ENCODE measurements at places on chromosomes 3 and 15.

DNA sequence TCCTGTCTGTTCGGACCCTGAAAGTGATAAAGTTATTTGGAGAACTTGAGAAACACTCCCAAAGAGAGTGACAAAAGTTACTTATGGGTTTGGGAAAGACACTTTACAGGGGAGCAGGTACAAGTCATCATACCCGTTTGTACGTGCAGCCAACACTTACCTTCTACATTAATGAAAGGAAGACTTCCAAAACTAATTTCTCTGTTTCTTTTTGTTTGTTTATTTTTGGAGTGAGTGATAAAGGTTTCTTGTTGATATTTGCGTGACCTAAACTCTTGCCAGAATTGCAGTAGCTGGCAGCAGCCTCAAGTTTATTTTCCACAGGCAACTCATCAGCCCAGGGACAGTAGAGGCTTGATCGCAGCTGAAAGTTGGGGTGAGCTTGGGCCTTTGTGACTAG is 8.4 kb downstream of the ABHD2 start:
- peak; percentile 16 for DNase-seq

DNA sequence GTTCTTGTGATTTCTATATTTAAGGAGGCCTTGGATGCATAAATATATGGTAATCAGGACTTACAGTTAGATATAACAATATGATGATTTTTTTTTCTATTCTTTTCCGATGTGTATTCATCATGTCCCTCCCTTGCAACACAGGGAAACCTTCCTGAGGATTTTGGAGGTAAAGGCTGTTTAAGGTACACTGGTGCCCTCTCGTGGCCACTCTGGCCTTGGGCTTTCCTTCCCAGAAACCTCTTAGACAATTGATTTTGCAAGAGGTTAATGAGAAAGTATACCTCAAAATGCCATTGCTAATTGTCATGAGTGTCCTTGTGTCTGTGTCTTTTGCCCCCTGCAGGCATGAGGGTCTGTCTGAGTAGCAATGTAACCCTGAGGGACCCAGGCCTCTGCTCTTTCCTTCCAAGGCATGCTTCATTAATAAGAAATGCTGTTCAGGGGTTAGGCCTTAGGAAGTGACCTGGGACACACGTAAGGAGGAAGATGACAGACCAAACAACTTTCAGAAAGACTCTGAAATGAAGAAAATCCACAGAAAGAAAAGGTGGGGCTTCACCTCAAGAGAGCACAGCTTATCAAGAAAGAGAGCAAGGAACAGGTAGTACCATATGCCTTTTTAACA is 70.3 kb upstream of the PPP2R3A start:
- DNase-seq, result peak; percentile 78

- DNase-seq, result no peak
These were observed 101.7 kb downstream of the ADCY5 start for GRCh38 chr3:123347205-123347604.

DNA sequence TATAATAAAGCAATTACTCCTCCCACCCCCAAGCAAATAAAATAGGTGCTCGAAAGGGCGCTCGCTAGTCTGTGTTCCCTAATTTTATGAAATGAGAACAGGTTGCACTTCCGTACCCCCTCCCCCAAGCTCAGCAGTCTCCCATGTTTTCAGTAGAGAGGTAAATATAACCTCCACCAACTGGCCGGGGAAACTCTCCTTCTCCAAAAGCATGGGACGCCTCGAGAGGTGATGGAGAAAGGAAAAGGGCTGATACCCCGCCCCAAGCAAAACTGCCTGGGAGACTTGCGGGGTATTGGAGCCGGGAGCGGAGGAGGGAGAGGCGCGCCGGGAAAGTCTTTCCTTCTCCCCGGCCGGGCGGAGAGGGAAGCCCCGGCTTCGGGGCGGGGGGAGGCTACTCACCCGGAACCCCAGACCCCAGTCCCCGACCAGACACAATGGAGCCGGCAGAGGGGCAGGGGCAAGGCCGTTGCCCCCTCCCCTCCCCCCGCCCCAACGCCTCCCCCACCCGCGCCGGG is 605 bp downstream of the DCUN1D1 start:
- peak; percentile 45 for DNase-seq

DNA sequence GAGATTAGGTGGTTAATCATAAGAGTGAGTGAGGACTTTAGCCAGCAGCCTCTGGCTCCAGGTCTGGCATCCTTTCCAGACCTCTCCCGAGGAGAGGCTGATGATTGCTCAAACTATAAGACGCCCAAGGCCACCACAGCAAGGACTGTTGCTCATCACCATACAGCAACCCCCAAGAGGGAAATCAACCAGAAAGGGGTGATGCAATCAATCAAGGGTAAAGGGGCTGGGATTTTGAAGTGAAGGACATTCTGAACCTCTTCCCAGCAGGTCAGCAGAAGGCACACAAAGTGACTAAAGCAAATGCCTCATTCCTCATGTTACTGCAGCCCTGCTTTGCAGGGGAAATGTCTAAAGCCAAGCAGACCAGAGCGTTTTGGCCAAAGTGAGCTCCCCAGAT is 247.3 kb upstream of the IGF1R start:
- DNase-seq, result no peak

DNA sequence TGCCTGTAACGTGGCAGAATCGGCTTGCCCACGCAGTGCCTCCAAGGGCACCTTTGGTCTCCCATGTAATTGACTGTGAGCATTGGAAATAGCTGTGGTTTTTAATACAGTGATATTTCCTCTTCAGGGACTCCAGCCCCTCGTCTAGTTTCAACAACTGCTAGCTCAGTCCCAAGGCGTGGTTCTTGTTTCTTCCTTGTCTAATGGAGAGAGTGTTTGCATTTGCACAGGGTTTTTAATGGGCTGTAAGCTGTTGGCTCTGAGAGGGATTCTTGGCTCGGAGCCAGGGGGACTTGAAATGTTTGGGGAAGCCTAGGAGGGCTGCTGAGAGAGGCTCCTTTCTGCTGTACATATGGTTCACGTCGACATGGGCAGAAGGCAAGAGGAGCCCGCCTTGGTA is 86.2 kb downstream of the THSD4 start:
- no peak for DNase-seq

- no peak for DNase-seq
These were observed 18.1 kb upstream of the POC1A start for GRCh38 chr3:52172262-52172757.

DNA sequence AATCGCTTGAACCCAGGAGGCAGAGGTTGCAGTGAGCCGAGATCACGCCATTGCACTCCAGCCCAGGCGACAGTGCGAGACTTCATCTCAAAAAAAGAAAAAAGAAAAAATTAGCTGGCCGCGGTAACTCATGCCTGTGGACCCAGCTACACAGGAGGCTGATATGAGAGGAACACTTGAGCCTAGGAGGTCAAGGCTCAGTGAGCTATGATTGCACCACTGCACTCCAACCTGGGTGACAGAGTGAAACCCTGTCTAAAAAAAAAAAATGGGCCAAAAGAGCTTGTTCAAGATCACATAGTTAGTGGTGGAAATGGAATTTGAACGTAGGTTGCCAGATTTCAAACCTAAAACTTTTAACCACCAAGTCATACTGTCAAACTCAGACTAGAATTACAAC is 46.2 kb upstream of the PPP4R2 start:
- no peak for DNase-seq

DNA sequence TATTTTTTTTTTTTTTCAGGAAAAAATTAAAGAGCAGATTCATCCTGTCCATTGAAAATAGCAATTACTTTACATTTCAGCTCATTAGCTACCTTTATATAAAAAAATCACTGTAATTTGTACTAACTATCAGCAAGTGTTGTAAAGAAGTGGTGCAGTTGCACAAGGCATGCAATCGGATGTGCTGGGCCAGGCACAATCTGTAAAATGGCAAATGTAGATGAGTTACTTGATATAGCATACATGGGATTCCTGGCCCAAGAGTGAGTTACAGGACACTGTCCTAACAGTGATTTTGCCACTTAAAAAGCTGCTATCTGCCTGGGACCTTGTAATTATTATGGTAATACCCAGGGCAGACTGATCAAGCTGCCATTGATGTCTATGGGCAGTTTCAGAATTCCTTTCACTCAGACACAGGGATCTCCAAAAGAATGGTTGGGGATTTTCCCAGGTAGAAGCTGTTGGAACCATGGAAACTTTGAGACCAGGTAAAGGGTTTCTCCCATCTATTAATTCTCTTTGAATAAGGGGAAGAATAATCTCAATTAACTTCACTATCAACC is 182.2 kb upstream of the ICE2 start:
- DNase-seq, result peak; percentile 15

DNA sequence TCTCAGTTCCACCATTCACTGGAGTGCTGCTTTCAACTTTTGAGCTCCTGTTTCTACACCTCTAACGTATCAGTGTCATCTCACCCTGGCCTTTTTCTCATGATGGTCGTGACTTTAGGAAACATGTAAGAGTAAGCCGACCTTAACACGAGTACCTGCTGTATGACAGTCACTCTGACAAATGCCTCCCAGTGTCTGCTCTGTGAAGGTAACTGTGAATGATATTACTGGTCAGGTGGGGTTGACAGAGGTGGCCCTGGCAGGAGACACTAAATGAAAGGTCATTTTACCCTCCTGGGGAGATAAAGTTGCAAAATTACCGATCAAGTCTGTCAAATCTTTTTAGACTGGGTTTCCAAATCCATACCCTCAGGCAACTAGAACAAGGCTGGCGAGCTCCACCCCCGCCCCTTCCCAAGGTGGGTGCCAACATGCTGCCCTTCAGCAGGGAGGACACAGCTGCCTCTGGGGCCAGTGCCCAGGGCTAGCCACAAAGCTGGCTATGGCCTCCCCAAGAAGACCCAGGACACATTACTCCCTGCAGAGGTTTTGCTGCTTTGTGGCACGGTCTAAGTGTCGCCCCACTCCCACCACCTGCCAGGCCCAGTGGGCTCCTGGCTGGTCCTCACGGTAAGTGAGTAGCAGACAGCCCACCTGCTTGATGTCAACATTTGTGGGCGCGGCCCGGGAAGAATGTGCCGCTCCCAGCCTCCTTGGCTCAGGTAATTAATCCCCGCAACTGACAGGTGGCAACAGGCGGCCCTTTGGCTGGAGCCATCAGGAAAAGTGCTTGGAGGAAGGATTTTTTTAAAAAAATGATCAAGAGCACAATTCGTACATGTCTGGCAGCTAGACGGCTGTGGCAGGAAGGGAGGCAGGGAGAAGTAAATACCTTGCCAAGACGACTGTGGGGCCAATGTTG is 211.8 kb downstream of the TP63 start:
- DNase-seq, result no peak

DNA sequence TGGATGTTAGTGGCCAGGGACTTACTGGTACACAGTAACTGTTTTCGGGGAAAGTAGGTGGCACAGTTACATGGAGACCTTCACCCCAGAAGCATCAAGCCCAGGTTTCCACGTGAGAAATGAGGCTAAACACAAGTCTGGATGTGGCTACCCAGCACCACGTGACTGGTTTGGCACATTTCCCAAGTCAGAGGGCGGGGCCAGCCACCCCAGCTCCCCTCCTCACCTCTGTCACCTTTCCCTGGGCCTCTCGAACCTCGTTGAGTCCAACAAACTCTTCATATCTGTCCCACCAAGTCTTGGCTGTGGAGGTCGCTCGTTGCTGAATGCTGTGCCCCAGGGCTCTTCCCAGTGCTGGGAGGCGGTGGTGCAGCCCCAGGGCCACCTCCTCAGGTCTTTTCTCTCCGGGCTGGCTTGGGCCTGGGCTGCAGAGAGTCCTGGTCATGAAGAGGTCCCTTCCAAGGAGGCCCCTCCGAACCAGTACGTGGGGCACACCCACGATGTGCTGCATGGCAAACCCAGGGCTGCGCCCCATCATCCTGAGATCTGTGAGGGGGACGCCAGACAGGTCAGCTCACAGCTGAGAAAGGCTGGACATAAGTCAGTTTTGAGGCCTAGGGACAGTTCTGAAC is 4.8 kb upstream of the PLXNB1 start:
- DNase-seq, result no peak

DNA sequence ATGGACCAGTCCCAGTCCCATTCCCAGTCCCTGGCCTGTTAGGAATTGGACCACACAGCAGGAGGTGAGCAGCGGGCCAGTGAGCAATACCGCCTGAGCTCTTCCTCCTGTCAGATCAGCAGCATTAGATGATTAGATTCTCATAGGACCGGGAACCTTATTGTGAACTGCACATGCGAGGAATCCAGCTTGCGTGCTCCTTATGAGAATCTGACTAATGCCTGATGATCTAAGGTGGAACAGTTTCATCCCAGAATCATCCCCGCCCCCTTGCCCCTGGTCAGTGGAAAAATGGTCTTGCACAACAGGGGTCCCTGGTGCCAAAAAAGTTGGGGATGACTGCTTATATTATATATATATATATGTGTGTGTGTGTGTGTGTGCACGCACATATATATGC is 63.1 kb downstream of the IFT57 start:
- DNase-seq, result no peak

GRCh38 chr3:116051040-116051439 is 394.2 kb downstream of the LSAMP start:
- no peak for DNase-seq

DNA sequence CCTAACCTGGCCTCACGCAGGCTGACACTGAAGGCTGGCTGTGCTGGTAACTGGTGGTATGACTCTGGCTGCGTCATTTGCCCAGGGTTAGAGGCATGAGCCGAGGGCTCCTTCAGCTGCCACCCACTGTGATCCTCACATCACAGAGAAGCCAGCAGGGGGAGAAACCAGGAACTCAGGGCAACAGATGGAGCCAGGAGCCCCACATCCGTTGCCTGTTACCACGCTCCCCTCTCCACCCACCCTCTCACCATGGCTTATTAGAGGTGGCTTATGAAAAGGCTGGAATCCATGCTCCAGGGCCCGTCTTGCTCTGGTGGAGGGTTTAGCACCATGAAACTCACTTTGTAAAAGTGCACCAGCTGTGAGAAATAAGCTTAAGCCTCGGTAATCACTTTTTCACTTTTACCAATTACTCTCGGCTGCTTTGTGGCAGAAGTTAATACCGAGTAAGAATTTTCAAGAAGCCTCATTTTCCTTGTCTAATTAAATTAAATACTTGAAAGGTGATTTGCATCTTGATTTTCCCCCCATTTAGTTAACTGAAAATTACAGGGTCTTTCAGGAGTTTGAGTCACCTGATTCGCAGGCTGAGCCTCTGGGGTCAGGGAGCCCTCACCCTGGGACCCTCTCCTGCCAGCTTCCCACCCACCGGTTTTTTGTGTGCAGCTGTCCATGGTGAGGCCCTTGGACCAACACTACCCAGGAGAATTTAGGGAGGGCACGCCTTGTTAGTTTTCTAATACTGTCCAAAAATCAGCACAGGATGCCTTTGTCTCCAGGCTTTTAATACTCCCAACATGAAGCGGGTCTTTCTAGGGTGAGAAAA is 60.9 kb downstream of the ASB7 start:
- no peak for DNase-seq

GRCh38 chr15:27815035-27815434 is 284.1 kb downstream of the OCA2 start:
- DNase-seq, result no peak

- peak; percentile 65 for DNase-seq
These were observed 63.8 kb upstream of the ACP3 start for GRCh38 chr3:132253262-132253878.

Measured in AG20443 (cell line).